ENCODE measurements at places on chromosomes 12 and 14.

DNA sequence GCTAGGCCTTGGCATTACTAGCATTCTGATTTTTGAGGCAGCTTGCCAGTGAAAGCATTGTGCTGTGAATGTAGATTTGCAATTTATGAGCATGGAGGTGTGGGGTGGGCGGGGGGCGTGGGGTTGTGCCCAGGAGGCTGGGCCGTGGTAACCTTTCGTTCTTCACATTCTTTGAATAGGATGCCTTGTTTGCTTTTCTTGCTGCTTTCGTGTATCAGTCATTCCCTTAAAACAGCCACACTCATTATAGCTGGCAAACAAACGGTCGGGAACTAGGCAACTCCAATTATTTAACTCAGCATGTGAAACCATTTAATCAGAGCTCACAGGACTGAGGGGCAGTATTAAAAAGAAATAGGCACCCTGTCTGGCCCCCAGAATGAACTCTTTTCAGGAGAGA lies 115.9 kb upstream of the PELI2 start:
- DNase-seq: no peak

- DNase-seq: no peak
Observed at GRCh38 chr12:5864972-5865371, 80.1 kb downstream of the ANO2 start.

- DNase-seq: peak; percentile 45
Observed at GRCh38 chr12:103773109-103773910, 67.7 kb downstream of the NT5DC3 start.

DNA sequence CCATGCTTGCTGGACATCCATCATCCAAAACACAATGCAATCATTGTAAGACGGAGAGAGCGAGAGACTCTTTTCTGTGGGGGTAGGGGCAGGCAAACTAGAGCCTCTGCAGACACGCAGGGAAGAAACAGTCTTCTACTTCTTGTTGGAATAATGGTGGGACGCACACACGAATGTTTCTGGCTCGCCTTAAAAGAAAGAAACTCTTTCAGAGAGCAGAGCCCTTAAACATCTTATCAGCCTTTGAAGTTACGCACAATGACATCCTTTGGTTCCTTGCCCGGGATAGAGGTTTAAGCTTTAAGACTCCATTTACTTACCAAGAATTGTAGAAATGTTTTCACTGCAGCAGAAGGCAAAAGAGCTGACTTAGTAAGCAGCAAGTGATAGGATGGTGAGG lies 133.8 kb upstream of the FOXN3 start:
- no peak for DNase-seq

- no peak for DNase-seq
Observed at GRCh38 chr12:82529101-82529500, 157.6 kb upstream of the TMTC2 start.

DNA sequence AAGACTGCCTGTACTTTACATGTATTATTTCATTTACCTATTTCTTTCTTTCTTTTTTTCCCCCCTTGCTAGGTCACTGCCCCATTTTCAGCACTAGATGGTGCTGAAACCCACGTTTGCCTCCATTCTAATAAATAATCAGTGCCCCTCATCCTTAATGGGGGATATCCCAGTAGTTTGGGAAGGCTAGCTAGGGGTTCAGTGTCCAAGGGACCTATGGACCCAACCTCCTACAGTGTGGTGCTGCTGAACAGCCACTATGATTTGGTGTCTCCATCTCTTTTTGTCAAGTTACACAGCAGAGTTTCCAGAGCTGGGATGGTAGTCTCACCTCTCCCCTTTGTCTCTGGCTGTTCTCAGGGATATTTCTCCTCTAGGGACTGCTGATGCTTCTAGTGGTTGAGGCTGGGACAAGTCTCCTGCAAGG lies 6.5 kb upstream of the HCFC2 start:
- DNase-seq: no peak

DNA sequence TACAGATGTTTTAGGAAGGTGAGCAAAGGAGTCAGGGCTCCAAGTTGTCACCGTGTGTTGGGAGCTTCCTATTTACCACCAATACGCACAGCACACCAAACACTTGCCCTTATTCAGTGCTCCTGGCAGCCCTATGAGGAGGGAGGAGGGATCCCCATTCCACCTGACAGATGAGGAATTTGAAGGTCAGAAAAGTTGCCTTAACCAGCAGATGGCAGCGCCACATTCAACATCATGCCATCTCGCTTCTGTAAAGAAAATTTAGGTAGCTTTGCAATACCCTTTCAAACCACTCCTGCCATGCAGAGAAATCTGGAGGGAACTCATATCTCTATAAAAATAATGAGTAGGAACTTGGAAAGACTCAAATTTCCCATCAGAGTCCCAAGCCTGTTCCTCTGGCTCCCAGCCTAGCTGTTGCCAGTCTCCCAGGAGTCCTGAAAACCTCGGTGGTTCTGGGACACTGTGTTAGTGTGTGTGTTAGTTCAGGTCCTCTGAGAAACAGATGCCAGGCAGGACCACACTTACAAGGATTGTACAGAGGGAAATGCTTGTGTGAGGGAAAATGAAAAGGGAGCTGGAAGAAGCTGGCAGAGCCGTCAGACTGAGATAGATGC lies 410.5 kb downstream of the MED13L start:
- DNase-seq: no peak

DNA sequence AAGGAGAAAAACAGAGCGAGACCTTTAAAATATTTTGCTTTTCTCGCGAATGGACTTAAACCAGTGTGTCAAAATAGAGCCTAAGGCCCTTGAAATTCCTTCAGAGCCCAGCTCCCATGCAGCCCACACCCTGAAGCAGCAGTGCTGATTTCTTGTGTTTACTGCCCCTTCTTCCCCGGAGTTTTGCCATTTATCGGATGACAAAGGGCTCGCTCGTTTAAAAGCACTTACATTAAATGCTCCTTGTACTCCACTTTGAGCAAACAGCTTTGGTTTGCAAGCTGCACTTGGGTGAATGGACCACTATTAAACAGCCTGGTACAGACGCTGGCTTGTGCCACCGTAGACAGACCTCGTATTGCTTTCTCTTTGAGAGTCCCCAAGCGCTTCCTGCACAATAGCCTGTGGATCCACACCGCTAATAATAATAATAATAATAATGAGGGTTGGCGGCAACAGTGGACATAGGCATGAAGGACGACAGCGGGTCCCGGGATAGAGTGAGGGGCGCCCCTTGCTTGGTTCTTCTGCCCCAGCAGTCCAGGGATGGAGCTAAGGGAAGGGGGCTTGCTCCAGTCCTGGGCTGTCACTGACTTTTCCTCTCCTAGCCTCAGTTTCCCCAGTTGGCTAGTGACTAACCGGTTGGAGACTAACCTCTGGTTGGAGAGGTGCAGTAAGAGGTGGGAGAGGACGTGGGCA lies 6.6 kb downstream of the DLK1 start:
- no peak for DNase-seq

GRCh38 chr12:124434354-124434753 lies 133.1 kb downstream of the NCOR2 start:
- no peak for DNase-seq

- peak; percentile 56 for DNase-seq
Observed at GRCh38 chr14:86221755-86222154, 691.8 kb downstream of the FLRT2 start.
